Ecto neural progenitor cell (in vitro differentiated cells): ENCODE measurements at places on chromosomes 6 and 20.

DNA sequence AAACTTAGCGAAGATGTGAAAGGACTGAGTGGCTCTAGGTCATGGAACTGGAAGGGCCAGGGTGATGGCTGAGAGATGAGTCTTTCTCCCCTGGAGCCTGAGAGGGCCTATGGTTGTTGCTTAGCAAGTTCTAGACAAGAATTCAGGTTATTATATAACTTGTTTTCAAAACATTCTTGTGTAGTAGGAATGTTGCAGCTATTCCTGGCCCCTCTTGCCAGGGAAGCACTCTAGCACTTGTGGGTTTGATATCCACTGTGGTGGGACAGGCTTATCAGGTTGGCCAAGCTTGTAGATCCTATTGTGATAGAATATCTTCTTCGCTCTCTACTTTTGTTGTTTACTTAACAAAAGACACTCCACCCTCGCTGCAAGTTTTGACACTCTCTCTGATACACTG, 211.8 kb upstream of the CITED2 start:
- DNase-seq: no peak

GRCh38 chr6:97778290-97779038, 495.4 kb upstream of the MMS22L start:
- no peak for DNase-seq

GRCh38 chr6:14596410-14596809, 478.8 kb downstream of the CD83 start:
- peak; percentile 39 for DNase-seq

DNA sequence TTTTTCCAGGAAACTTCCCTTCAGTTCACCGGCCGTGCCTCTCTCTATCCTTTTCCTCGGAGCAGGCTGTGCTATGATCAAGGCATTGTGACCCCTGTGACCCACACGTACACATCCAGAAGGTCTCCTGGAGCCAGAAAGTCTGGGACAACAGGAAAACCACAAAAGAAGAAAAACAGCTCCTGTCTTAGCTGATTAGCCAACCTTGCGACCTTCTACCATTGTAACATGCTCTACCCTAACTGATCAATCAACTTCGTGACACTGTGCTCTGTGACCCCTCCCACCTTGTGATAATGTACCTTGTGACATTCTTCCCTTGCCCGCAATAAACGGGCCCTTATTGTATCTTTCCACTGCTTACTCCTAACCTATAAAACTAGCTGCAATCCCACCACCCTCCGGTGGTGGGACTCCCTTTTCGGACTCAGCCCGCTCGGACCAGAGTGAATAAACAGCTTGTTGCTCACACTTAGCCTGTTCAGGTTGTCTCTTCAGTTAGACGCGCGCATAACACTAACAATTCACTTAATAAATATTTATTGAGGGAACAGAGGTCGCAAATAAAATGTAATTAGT, 24.2 kb downstream of the ZNF311 start:
- peak; percentile 83 for DNase-seq

DNA sequence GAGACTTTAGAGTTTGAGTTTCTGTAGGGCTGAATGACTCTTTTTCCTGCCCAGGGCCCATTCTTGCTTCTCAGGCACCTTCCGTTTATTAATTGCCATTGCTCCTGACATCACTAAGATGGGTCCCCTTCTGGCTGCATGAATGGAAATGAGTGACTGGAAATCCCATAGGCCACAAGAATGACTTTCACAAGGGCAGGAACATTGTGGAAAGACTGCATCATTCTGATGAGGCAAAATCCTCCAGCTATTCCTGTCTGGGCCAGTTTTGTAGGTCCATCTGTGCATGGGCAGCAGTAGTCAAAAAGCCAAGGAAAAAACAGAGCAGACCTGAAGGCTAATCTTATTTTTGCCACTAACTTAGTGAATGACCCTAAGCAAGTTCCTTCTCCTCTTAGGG, 19.3 kb downstream of the TMEM74B start:
- DNase-seq: no peak
